DMS 273 treated with DMSO at 0.1 percent for 48 hours (cell line): ENCODE measurements at places on chromosomes 16 and 17.

DNA sequence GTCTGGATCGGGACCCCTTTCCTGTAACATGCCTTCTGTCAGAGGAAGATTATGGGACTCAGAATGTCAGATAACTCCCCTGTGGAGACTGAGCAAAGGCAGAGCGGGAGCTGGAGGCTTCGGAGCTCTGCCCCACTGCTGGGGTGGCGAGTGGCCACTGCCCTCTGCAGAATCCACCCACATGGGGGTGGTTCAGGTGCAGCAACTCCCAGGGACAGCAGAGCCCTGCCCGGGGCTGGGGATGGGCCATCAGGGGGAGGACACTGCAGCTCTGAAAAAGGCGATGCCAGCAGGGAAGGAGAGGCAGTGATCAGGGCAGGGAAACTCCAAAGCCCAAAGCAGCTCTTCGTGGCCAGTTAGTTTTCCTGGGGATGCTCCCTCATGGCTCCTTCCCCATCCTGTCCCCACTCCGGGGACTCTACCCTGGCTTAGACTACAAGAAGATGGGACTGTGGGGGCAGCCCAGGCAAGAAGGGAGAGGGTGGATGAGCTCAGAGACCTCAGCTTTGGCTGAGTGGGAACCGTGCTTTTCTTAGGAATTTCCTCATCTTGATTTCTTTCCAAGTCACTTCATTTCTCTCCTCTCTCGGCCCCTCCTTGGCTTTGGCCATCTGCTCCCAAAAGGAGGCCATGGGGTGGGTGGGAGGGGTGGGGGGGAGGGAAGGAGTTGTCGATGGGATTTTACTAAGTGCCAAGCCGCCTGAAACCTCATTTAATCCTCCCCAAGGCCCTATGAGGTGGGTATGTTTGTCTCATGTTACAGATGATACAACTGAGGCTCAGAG lies 4.0 kb downstream of the CA4 start:
- DNase-seq, result no peak

- no peak for DNase-seq
Observed at GRCh38 chr16:76661691-76662235, 384.6 kb downstream of the CNTNAP4 start.

- no peak for DNase-seq
Observed at GRCh38 chr17:48027322-48027981, 10.1 kb downstream of the COPZ2 start.

- DNase-seq, result no peak
Observed at GRCh38 chr16:85556456-85557082, 56.6 kb upstream of the GSE1 start.

DNA sequence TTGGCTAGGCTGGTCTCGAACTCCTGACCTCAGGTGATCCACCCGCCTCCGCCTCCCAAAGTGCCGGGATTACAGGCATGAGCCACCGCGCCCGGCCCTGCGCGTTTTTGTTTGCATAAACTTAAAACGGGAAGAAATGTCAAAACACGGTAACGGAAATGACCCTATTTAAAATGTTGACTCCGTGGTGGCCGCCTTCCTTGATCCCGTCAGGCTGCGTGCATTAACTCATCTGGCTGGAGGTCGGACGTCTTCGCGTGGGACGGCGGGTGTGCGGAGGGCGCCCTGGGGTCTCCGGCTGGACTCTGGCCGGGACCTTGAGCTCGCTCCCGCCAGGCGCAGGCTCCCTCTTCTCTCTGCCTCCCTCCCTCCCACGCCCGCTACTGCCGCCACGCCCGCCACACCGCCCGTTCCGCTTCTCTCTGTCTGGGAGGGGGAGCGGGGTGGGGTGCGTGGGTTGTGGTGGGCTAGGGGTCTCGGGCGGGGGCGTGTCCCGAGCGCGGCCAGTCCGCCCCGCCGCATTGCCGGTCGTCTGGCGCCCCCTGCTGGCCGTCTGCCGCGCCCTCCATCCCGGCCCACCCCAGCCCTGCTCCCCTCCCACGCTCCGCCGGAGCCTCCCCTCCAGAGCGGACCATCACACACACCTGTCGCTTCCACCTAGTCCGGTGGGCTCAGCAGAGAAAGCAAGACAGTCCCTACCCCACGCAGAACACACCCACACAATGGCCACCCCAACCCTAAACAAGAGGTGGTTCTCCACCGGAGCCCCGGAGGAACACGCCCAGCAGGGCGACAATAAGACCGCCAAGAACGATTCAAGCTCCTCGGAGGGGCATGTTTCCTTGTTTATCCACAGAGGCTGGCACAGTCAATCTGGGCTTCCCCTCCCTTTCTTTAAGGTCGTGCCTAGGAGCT lies 1.2 kb upstream of the CCDC42 start:
- no peak for DNase-seq

DNA sequence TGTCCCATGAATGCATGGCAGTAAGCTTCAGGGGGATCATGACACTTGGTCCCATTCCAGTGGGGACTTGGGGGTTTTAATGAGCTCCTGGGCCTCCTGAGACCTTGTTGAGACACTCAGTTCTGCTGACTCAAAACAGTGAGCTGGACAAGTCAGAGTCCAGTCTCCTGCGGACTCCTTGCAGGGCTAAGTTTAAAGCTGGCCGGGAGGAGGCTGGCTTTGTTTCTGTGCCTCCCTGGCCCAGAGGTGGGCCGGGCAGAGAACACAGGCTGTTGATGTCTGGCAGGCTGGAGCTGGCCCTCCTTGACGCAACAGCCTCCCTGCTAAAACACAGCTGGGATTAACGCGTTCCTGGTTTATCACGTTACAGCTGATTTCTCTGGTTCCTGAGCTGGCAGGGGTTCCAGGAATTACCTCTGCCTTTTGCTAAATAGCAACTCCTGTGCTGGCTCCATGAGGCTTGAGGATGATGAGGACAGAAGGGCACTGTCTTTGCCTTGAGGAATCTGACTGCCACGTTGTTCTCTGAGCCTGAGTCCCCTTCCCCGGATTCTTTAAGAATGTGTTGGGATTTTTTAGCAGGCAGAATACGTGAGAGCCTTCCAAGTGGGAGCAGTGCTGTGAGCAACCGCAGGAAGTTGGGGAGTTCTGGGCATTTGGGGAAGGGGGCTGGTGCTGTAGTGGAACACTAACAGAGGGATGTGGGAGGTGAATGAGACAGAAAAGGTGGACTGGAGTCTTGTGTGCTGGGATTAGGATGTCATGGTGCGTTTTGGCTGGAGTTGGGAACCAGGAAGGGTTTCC lies 2.0 kb downstream of the GPT2 start:
- DNase-seq, result no peak
